ENCODE measurements at places on chromosomes 5 and 9.

GRCh38 chr9:75455444-75455921 is 367.2 kb downstream of the OSTF1 start:
- DNase-seq, result no peak

DNA sequence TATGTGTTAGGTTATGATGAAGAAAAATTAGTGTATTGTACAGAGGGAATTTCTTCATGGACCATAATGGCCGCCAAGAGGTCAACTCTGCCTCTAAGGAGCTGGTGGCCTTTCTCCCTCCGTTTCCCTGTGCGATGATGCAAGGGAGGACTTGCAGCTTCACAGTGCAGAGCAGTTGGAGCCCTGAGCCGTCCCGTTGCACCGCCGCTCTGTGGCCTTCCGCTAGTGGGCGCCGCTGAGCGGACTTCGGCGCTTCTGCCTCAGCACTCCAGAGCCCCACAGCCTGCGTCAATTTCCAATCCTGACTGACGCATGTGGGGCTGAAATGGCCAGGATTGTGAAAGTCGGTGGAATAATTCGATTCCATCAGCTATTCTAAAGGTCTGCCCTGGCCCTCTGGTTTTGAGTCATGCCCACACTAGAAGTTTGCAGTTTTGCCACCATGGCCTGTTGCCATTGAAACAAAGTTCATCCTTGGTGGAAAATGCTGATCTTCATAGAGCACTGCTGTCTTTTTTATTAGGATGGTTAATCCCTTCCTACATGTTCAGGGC is 22.7 kb upstream of the LECT2 start:
- DNase-seq, result no peak

DNA sequence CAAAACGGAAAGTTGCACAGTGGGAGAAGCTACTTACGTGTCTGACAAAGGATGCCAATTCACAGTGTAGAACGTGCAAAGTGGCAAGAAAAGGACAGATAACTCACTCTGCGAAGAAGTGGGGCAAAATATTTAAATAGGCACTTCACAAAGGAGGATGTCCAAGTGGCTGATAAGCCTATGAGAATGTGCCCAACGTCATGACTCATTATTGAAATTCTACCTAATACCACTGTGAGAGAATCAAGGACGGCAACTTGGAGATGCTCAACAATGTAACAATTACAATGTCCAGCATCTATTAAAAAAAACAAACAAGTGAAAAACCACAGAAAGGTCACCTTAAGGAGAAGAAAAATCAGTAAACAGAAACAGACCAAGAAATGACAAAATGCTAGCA is 59.0 kb downstream of the NACC2 start:
- DNase-seq, result no peak

- no peak for DNase-seq
Observed at GRCh38 chr9:33143241-33143661, 23.9 kb downstream of the B4GALT1 start.

DNA sequence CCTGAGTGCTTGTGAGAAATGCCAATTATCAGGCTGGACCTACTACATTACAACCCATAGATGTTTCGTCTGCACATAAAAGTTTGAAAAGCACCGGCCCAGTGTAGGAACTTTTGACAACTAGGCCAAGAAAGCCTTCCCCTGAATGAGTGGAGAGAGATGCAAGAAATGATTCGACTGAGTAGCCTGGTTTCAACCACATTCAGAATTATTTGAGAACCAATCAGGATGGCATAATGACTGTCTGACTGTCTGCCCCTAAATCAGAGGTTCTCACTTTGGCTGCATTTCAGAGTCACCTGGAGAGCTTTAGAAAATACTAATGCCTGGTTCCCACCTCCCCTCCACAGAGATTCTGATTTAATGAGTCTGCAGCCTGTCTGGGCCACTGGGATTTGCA is 61.1 kb downstream of the FRMD3 start:
- no peak for DNase-seq

- DNase-seq, result no peak
Observed at GRCh38 chr5:127746756-127747155, 43.6 kb downstream of the CCDC192 start.

- DNase-seq, result no peak
Observed at GRCh38 chr9:123866497-123866896, 63.4 kb downstream of the DENND1A start.
